Caco-2 (cell line): ENCODE measurements at places on chromosomes 1 and 21. TPM values are rescaled to one million over a fixed set of nuclear protein-coding genes. Genes with fewer than 3 reads are reported as not detected.

GRCh38 chr1:81703391-81703755, 97.4 kb upstream of the ADGRL2 start:
- H3K4me3 ChIP-seq = no peak overlapping the region
- H3K27me3 ChIP-seq = no peaks in the 10 kb centered on the region
- no peak overlapping the region for H3K27ac ChIP-seq
- no peak for DNase-seq
- H3K4me1 ChIP-seq = peaks cover 12% of the 10 kb centered on the region; the same call in 1 of the 2 replicates
- no peaks in the 10 kb centered on the region for H3K36me3 ChIP-seq

DNA sequence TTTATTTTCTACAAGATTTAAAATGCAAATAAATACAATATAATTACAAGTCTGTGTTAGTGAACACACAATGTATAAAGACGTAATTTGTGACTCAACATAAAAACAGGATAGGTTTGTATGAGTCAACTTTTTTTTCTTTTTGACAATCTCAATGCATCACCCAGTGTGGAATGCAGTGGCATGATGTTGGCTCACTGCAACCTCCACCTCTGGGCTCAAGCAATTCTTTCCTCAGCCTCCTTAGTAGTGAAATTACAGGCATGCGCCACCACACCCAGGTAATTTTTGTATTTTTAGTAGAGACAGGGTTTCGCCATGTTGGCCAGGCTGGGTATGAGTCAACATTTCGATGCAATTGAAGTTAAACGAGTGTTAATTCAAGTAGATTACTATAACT, 5.9 kb upstream of the SPRR2E start:
- H3K36me3 ChIP-seq = no peaks in the 10 kb centered on the region
- DNase-seq = no peak
- H3K27ac ChIP-seq = no peak overlapping the region
- H3K4me1 ChIP-seq = no peaks in the 10 kb centered on the region
- no peak overlapping the region for H3K4me3 ChIP-seq

GRCh38 chr21:34354836-34355235, 9.0 kb upstream of the KCNE2 start:
- H3K4me1 ChIP-seq = no peaks in the 10 kb centered on the region
- no peak overlapping the region for H3K27ac ChIP-seq
- H3K4me3 ChIP-seq = no peak overlapping the region
- no peaks in the 10 kb centered on the region; the same call in 1 of the 2 replicates for H3K27me3 ChIP-seq
- DNase-seq = no peak

DNA sequence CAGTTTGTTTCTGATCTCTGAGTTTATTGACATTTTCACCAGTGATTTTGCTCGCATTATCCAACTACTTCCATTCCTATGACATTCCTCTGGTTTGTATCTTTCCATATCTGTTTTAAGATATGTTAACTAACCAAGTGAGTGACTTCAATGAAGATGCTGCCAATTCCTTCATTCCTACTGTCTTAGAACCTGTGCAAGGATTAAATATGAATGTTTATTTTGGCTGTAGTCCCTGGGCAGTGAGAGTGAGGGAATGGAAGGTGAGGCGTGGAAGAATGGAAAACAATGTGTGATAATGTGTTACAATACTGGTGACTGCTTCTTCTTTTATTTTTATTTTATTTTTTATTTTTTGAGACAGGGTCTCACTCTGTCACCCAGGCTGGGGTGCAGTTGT, 183.0 kb downstream of the SDCCAG8 start:
- H3K27ac ChIP-seq = no peak overlapping the region
- H3K36me3 ChIP-seq = no peaks in the 10 kb centered on the region
- no peak for DNase-seq
- peaks cover 12% of the 10 kb centered on the region; the same call in 1 of the 2 replicates for H3K4me1 ChIP-seq

DNA sequence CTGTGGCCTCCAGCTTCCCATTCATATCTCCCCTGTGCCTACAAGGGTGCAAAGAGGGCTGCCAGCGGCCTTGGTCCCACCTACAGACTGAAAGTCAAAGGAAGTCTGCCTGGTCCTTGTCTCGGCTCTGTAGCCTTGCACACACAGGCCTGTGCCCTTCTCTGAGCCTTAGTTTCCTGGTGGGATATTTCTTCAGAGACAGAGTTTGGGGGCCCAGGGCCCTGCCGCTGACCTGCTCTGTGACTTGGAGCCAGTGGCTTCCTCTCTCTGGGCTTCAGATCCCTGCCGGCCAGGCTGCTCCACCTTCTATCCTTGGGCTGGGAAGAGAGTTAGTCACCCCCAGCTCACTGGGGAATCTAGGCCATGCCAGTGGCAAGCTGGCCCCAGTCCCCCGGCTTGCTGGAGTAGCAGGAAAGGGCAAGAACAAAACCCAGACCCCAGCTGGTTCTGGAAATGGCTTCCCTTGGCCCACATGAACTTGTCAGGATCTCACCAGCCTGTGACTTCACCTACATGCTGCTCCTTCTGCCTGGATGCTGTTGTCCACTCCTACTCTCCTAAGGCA, 1.0 kb upstream of the TMEM61 start:
- no peaks in the 10 kb centered on the region for H3K27me3 ChIP-seq
- DNase-seq = no peak
- no peak overlapping the region for H3K27ac ChIP-seq
- H3K36me3 ChIP-seq = no peaks in the 10 kb centered on the region
- H3K4me3 ChIP-seq = no peak overlapping the region

GRCh38 chr1:71599306-71599705, 518.5 kb upstream of the ZRANB2 start:
- H3K36me3 ChIP-seq = no peaks in the 10 kb centered on the region
- no peaks in the 10 kb centered on the region for H3K4me1 ChIP-seq
- no peak for DNase-seq
- H3K27ac ChIP-seq = no peak overlapping the region

DNA sequence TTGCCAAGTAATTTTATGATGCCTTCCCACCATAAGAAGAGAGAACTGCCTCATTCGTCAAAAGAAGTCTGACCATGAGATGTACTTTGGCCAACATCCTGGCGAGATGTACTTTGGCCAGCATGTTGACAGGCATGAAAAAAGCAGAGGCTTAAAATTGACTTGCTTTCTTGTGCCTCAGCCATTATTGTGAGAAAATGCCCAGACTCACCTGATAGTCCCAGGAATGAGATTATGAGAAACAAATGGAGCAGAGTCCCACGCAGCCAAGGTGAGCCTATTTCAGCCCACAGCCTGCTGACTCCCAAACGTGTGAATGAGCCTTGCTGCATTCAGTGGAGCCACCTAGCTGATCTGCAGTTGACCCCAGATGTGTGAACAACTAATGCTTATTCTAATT, 43.5 kb upstream of the ZNF644 start:
- no peaks in the 10 kb centered on the region for H3K4me1 ChIP-seq
- no peak overlapping the region for H3K4me3 ChIP-seq
- H3K27ac ChIP-seq = no peak overlapping the region
- H3K36me3 ChIP-seq = no peaks in the 10 kb centered on the region
- no peak for DNase-seq

GRCh38 chr1:49824261-49824660, 199.5 kb downstream of the AGBL4 start:
- no peak overlapping the region for H3K27ac ChIP-seq
- H3K27me3 ChIP-seq = no peaks in the 10 kb centered on the region
- H3K4me3 ChIP-seq = no peak overlapping the region
- H3K4me1 ChIP-seq = no peaks in the 10 kb centered on the region

DNA sequence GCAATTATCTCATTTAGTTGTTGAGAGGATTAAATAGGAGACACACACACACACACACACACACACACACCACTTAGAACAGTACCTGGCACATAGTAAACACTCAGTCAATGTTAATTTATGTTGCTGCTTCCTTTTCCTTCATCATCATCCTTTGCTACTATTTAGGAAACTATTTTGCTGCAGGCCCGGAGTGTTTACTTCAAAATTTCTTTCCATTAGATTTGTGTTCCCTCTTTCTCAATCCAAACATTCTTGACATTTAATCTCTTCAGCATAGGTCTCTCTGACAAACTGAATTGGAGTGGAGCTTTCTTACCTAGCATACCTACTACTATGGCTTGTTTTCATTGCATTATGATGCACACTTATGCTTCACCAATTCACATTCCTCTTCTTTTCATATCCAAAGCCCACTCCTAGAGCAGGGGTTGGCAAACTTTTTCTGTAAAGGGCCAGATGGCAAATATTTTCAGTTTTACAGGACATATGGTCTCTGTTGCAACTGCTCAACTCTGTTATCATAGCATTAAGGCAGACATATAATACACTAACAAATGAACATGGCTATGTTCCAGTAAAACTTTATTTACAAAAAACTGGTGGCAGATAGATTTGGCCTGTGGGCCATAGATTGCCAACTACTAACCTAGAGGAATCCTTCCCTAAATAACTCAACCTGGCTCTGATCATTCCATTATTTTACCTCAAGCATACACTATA, 49.5 kb downstream of the SCMH1 start:
- no peaks in the 10 kb centered on the region for H3K36me3 ChIP-seq
- H3K4me1 ChIP-seq = no peaks in the 10 kb centered on the region
- no peak overlapping the region for H3K4me3 ChIP-seq
- no peak overlapping the region for H3K27ac ChIP-seq

DNA sequence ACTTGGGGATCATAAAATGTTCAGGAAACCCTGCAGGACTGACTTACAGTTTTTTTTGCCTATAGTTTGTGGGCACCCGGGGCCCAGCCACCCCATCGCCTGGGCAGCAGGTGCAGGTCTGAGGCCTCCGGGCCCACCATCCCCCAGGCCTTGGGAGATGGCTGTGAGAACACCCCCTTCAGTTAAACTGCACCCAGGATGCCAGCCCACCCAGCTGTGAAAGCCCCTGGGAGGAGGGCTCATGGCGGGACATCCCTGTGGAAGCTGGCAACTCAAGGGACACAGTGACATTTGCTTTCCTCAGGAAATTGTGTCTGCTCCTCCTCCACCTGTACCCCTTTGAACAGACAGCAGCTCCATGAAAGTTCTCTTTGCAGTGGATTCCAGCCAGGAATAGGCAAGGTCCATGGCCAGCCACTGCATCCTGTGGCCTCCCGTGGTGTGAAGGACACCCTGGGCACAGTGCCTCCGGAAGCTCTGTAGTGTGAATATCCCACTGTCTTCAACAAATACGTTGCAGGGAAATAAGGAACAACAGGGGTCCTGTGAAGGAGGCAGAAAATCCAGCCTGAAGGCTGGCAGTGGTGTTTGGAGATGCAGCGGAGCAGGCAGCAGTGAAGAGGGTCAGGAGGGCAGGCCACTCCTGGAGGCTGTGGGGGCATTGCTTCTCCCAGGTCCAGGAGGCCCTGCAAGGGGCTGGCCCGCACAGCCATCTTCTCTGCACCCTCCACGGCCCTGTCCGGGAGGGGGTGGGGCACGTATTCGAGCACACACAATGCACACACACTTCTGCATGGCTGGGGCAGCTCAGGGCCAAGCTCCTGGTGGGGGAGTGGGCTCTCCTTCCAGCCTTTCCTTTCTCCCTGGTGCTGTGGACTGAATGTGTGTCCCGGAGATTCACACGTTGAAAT, 2.1 kb upstream of the OBSCN start:
- H3K4me1 ChIP-seq = no peaks in the 10 kb centered on the region
- H3K4me3 ChIP-seq = no peak overlapping the region
- no peaks in the 10 kb centered on the region for H3K27me3 ChIP-seq
- H3K27ac ChIP-seq = no peak overlapping the region

- H3K4me3 ChIP-seq = no peak overlapping the region
- no peak overlapping the region for H3K27ac ChIP-seq
- no peaks in the 10 kb centered on the region for H3K27me3 ChIP-seq
These were observed 29.5 kb downstream of the BRINP2 start for GRCh38 chr1:177200290-177200689.

- DNase-seq = no peak
- no peak overlapping the region for H3K4me3 ChIP-seq
- no peaks in the 10 kb centered on the region for H3K27me3 ChIP-seq
- no peak overlapping the region for H3K27ac ChIP-seq
These were observed 385.2 kb downstream of the NUF2 start for GRCh38 chr1:163706915-163707314.

GRCh38 chr1:61436491-61437120, 288.3 kb downstream of the TM2D1 start:
- H3K4me3 ChIP-seq = no peak overlapping the region
- no peaks in the 10 kb centered on the region for H3K27me3 ChIP-seq
- H3K36me3 ChIP-seq = no peaks in the 10 kb centered on the region

- peaks cover 4% of the 10 kb centered on the region; the same call in 1 of the 2 replicates for H3K4me1 ChIP-seq
- H3K4me3 ChIP-seq = no peak overlapping the region
- H3K27ac ChIP-seq = no peak overlapping the region
- H3K27me3 ChIP-seq = no peaks in the 10 kb centered on the region
- H3K36me3 ChIP-seq = no peaks in the 10 kb centered on the region
These were observed 5.7 kb downstream of the GJB3 start for GRCh38 chr1:34786521-34787325.

DNA sequence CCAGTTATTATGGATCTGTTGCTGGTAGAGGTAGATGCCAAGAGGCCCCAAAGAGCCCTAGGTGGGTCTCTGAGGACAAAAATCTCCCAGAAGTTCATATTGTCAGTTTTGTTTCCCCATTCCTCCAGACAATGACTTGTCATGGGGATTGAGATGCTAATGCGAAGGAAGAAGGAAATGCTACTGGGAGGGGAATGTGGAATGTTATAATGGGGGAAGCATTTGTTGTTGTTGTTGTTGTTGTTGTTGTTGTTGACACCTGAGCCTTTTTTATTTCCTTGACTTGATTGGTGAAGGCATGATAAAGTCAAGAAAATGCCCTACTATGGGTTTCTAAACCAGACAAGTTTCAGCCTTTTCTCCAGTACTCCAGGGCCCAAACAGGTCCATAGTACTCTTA, 108.9 kb downstream of the BEND5 start:
- no peak for DNase-seq
- H3K36me3 ChIP-seq = no peaks in the 10 kb centered on the region
- no peak overlapping the region for H3K27ac ChIP-seq

DNA sequence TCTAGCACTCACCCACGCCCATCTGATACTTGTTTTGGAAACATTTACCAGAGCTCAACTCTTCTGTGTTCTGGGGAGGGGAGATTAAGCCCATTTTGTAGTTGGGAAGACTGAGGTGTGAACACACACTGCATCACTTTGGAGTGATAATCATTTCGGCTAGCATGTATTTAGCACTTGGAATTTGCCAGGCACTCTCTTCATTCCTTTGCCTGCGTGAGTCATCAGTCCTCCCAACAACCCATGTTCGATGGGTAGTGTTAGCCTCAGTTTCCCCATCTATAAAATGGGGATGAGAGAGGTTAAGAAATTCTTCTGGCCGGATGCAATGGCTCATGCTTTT, 182.8 kb upstream of the TMEM51 start:
- no peak for DNase-seq
- no peak overlapping the region for H3K4me3 ChIP-seq

GRCh38 chr1:230459465-230459864, 33.3 kb upstream of the PGBD5 start:
- H3K36me3 ChIP-seq = no peaks in the 10 kb centered on the region
- no peaks in the 10 kb centered on the region; the same call in 1 of the 2 replicates for H3K27me3 ChIP-seq
- H3K4me1 ChIP-seq = no peaks in the 10 kb centered on the region
- H3K27ac ChIP-seq = no peak overlapping the region
- no peak for DNase-seq

TNFAIP8L2 gene
- not detected in 2 replicates for total RNA-seq

SIPA1L2 gene
- total RNA-seq = 13.2 and 18.6 TPM in 2 replicates

CRYZL1 gene
- total RNA-seq = 26.6 and 29.1 TPM in 2 replicates

ARHGEF10L gene
- total RNA-seq = 31.3 and 34.0 TPM in 2 replicates

KRTAP11-1 gene
- not detected in 2 replicates for total RNA-seq

CNR2 gene
- total RNA-seq = not detected in 2 replicates

FCRL5 gene
- not detected in 2 replicates for total RNA-seq
